ENCODE measurements at places on chromosomes 2 and 18.

- DNase-seq = no peak
Observed at GRCh38 chr2:19600506-19600905, 242.1 kb upstream of the OSR1 start.

DNA sequence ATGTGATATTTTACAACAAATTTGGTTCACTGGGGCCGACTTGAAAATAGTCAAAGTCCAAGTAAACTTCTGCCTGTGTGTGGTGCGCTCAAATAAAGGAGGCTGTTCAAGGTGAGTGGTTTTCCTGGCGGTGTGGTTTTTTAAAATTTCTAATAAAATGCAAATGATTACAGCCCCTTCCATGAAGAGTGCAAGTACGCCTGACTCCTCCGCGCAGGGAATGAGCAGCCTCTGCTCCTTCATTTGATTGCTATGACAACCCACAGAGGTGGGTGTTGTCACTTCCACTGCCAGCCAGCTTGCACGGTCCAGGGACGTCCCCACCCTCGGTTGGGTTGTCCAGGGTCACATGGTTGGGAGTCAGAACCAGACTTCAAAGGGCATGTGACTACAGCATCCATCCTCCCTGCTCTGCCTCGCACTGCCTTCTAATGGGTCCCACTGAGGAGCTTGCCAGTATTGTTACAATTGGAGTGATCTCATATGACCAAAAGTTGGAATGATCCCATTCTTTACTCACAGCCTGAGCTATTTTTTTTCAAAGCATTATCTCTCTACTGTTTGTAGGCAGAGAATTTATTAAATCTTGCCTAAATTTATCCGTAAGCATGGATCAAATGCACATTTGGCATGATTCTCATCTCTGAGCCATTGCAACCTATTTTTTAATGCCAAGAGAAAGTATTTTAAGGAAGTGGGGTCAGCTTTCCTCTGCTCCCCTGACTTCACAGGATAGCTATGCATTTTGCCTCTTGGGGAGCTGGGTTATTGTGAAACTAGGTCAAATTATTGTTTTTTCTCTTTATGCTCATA lies 121.3 kb downstream of the AGAP1 start:
- peak; percentile 23 for DNase-seq

- DNase-seq = no peak
Observed at GRCh38 chr2:79796641-79797040, 283.8 kb downstream of the CTNNA2 start.

- DNase-seq = no peak
Observed at GRCh38 chr18:39666541-39666940, 2100.9 kb upstream of the CELF4 start.

- DNase-seq = peak; percentile 32
Observed at GRCh38 chr2:196337208-196337953, 166.0 kb upstream of the STK17B start.

DNA sequence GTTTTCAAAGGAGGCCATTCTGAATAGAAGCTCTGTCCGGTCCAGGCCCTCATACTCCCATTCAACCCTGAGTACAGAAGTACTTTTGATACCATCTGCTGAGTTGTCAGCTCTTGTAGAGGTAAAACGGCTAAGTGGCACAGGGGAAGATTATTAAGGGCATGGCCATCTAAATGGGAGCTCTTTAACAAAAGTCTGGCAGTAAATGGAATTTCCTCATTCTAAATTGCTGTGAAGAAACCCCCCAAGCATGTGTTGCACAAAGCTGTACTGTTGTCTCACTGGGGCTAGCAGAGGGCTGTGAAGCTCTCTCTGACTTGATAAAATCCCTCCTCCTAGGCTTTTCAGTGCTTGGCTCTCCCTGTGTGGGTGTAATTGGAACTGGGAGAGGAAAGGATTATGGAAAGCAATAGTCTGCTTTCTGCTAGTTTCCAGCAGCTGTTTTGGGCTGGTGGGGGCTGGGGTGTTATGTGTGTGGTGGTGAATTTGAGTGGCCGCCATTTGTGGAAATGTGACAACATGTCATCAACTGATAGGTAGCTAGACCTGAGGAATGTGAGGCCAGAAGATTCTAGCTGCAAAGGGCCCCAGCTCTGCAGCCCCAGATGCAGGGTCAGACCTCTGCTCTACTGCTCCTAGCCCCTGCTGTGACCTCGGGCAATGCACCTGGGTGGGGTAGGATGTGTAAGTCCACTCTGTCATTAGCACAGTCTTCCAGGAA lies 65.1 kb downstream of the MAP4K4 start:
- DNase-seq = no peak

DNA sequence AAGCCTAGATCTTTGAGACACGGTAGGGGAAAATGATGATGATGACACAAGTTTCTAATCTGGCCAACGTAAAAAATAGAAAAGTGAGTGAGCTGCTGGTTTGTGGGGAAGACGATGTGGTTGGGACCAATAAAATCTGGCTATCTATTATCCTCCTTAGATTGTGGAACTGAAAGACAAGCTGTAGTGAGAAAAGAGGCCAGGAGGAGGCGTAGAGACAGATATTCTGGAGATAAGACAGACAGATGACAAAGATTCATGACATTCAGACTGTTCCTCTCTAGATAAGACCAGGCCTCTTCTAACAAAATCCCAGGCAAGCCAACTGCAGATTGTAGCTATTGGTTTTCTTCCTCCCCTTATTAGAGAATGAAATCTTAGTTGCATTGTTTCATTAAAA lies 376.3 kb upstream of the UBE2E3 start:
- peak; percentile 15 for DNase-seq

DNA sequence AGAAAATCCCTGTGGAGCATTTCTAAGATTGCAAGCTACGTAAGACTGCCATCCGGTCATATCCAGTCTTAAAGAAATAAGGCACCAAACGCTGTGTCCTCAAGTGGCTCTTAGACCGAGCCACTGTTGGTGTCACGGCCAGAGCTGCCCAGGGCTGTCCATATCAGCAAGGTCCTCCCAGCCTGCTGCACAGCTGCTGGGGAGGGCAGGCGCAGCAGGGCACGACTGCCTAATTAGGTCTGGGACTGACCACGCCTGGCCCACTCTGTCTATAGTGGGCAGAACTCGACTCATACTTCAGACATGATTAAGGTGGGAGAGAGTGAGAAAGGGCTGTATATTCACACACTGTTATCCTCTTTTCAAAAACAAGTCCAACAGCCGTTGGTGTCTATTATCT lies 39.3 kb downstream of the EIPR1 start:
- DNase-seq = no peak

GRCh38 chr2:190856985-190857384 lies 23.6 kb upstream of the GLS start:
- DNase-seq = no peak

DNA sequence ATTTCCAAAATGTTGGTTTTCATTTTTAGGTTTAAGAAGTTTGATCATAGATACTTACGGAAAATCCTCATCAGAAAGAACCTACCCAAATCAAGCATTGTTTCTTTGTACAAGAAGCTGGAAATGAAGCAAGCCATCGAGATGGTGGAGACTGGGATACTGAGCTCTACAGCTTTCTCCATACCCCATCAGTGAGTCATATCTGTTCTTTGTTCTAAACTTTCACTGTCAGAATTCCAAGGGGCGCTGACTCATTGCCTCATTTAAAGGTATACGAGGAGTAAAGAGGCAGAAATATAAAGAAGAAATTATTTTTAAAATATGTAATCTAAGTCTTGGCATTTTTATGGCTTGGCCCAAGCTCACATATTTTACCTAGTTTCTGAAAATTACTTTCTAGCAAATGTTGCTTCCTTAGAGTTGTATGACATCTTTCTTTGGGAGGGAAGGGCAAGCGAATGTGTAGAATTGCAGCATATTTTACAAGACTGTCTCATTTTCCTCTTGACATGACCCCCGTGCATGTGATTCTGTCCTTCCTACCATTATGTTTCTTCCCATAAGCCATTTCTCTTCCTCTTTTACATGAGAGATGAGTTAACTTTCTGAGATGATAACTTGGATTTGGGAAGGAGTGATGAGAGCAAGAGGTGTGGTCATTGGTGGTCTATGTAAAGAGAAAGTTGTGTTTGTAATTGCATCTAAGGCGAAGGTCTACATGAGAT lies 41.2 kb downstream of the SLC9A4 start:
- DNase-seq = peak; percentile 95

GRCh38 chr18:13211534-13211933 lies 7.0 kb upstream of the LDLRAD4 start:
- DNase-seq = no peak

- DNase-seq = no peak
Observed at GRCh38 chr2:200077838-200078237, 122.5 kb downstream of the MAIP1 start.

DNA sequence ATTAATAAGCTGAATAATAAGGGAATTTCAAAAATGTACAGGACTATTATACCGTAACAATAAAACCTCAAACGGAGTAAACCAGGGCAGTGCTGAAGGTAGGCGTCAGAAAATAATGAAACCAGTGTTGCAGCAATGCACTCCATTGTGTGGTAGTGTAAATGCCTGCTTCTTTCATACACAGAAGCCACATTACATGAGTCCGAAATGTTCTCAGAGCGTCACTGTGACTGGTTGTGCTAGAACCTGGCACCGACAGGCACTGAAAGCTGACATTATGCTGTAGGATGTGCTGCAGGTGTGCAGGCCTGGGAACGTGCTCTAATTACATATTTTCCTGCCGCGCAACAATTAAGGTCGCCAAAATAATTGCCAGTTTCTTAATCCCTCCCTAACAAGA lies 53.3 kb downstream of the ZEB2 start:
- no peak for DNase-seq

- DNase-seq = no peak
Observed at GRCh38 chr2:88871336-88871735, 179.9 kb downstream of the RPIA start.

DNA sequence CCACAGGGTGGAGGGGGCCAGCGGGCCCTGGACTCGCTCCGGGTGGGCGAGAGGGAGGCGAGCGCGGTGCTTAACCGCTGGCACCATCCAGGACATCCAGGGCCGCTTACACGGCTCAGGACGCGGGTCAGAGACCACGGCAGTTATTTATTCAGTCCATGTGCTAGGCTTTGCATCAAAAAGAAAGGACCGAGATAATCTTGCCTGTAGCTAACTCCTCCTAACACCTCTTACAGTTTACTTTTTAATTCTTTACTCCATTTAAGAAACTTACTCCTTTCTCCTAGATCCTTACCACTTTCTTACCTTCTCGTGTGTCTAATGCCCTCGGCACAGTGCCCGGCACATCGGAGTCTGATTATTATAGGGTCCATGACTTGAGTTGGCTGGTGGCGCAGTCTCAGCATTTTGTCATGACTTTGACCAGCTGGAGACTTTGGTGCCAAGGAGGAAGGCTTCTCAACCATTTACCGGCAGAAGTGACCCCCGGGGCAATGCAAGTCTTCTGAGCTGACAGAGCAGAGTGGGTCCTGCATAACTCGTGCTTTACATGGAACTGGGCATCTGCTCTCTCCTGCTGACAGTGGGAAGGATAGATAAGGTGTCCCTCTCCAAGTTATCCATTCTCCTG lies 503 bp downstream of the ANXA4 start:
- no peak for DNase-seq

DNA sequence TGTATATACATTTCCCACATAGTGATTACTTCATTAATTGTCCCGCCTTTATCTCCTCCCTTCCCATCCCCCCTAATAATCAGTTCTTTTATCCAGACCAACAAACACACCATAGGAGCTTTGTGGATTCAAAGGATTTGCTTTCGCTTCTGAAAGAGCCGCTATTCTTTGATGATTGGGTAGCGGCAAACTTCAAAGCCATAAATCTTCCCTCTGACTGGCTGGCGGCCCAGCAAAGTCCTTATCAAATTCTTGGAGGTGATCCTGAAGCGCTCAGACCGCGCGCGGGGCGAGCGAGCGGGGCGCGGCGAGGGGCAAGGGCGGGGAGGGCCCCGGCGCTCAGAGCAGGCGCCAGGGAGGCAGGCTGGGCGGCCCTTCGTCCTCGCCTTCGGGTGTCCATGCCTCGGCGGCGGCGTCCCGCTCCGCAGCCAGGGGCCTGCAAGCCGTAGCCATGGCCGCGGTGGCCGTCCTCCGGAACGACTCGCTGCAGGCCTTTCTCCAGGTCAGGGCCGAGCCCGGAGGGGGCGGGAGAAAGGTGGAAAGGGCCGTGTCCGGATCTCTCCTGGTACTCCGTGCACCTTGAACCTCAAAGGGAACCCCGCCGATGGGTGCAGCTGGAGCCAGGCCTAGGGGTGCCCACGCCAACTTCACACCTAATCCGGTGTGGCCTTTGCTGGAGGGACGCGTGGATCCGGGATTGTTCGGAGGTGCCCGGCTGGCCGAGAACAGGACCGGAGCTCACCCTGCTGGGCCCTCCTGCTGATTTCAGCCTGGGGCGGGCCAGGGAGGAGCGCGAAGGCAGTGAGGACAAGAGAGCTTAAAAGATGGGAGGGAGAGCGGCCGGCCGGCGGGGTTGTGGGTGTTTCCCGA lies at the start of gene SP5:
Gene SP5 (plus strand): TSS at position 276 of the 870 bp plus-strand sequence. CDS start 176 bp downstream, at position 452.
- DNase-seq = peak; percentile 42

DNA sequence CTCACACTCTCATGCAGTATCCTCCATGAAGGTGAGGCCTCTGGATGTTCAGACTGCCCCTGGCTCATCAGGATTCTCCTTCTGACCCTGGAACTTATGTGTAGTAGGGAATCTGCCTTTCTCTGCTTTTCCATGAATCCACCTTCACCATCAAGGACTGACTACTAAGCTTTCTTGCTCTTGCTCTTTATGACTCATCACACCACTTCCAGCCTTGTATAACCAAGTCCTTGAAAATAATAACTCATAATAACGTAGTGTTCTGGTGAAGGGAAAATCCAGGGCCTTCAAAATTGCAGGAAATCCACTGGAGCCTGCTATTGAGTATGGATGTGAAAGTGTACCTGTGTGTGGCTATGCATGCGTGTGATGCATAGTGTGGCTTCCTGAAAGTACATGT lies 11.3 kb upstream of the KCNS3 start:
- DNase-seq = no peak

- no peak for DNase-seq
Observed at GRCh38 chr2:230849633-230850357, 14.9 kb upstream of the ITM2C start.

DNA sequence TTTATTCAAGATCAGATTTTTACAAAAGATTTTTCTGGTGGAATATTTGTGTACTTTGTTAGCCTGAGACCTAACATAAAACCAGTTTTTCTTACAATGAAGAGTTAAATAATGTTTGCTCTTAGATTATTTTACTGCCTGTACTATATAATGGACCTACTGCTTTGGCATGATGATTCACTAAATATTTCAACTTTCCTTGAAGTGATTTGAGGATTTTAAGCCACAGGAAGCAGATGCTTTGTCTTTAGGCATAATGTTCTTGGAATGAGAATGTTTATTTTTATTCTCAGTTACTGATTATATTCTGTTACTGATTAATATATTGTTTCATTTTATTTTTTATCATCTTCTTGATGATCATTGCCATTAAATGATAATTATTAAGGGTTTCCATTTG lies 175.3 kb upstream of the LRP1B start:
- peak; percentile 74 for DNase-seq

- DNase-seq = no peak
Observed at GRCh38 chr2:175926272-175926671, 75.8 kb downstream of the LNPK start.

- DNase-seq = no peak
Observed at GRCh38 chr18:57149531-57149930, 2.6 kb downstream of the BOD1L2 start.
